ENCODE measurements at places on chromosomes 3 and 15.

- no peak overlapping the region for H3K4me3 ChIP-seq
- H3K4me1 ChIP-seq = no peaks in the 10 kb centered on the region
- no peaks in the 10 kb centered on the region for H3K27me3 ChIP-seq
- no peaks in the 10 kb centered on the region for H3K36me3 ChIP-seq
- peak overlapping the region; percentile 3 for H3K27ac ChIP-seq
- DNase-seq = no peak
Measured at GRCh38 chr15:30984118-30984517, 7.3 kb downstream of the MTMR10 start.

DNA sequence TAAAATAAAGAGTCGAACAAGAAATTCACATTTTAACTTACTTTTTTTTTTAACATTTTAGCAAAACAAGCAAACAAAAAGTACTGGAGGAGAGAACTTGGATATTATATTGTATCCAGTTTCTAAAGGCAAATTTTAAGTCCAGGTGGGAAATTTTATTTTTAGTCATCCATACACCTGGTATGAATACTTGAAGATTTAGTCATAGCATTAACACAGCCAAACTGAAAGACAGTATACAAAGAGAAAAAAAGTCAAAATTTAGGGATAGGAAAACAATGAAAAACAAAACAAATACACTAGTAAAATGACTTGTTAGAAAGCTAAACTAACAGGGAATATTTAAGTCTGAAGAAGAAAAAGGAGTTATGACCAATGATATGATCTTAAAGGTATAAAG, 69.1 kb downstream of the PROS1 start:
- no peak overlapping the region for H3K27ac ChIP-seq
- no peak for DNase-seq
- H3K36me3 ChIP-seq = no peaks in the 10 kb centered on the region
- no peaks in the 10 kb centered on the region for H3K4me1 ChIP-seq
- no peak overlapping the region for H3K4me3 ChIP-seq
- H3K27me3 ChIP-seq = no peaks in the 10 kb centered on the region

GRCh38 chr3:177185035-177185574, 12.2 kb downstream of the TBL1XR1 start:
- no peaks in the 10 kb centered on the region for H3K4me1 ChIP-seq
- H3K27me3 ChIP-seq = no peaks in the 10 kb centered on the region
- no peak for DNase-seq
- no peak overlapping the region for H3K27ac ChIP-seq
- no peaks in the 10 kb centered on the region for H3K36me3 ChIP-seq
- no peak overlapping the region for H3K4me3 ChIP-seq

DNA sequence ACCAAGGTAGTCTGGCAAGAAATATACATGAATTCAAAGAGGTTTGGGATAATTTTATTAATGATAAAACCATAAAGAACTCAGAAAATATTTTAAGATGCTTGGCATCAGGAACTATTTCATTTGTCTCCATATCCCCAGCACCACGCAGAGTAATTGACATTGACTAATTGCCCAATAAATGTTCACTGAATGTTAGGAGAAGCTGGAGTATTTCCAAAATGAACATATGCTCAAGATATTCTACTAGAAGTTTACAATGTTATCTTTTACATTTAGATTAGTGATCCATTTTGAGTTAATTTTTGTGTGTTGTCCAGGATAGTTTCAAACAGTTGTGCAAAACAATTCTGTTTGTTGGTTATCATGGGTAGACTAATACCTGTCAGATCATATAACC, 298.8 kb upstream of the CTDSPL start:
- no peaks in the 10 kb centered on the region for H3K27me3 ChIP-seq
- H3K36me3 ChIP-seq = no peaks in the 10 kb centered on the region
- no peak overlapping the region for H3K27ac ChIP-seq
- no peak for DNase-seq
- no peak overlapping the region for H3K4me3 ChIP-seq

GRCh38 chr3:181009225-181009624, 19.7 kb upstream of the DNAJC19 start:
- no peaks in the 10 kb centered on the region for H3K4me1 ChIP-seq
- H3K27ac ChIP-seq = no peak overlapping the region
- no peaks in the 10 kb centered on the region for H3K36me3 ChIP-seq
- no peaks in the 10 kb centered on the region for H3K27me3 ChIP-seq
- DNase-seq = no peak

Data from breast epithelium (tissue), 4 donors.